ENCODE measurements at places on chromosomes 2 and 18.

- DNase-seq = no peak
These were observed 74.5 kb downstream of the KCTD18 start for GRCh38 chr2:200435379-200435778.

DNA sequence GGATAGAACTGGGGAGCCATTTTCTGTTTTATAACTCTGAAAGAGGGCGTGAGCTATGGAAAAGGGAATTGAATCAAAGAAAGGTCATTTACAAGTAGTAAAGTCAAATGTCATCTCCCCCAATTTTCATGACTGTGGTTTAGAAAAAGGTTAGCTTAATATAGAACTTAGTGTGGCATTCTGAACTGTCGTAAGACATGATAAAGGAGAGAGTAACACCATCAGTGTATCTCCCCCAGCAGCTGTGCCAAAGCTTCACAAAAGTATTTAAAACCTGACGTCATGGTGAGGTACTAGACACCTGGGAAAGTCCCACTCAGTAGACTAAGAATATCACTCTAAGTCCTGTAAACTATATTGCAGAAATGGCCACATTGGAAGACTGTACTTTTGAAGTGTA is 5.8 kb upstream of the IKZF2 start:
- no peak for DNase-seq

- no peak for DNase-seq
These were observed 159.7 kb upstream of the SKOR2 start for GRCh38 chr18:47411159-47411558.

- no peak for DNase-seq
These were observed at the start of gene CDH7 for GRCh38 chr18:65750389-65751154. Gene CDH7, plus strand, starts transcription at chr18:65751012. Its CDS starts 11,831 bp downstream, at chr18:65762843.

DNA sequence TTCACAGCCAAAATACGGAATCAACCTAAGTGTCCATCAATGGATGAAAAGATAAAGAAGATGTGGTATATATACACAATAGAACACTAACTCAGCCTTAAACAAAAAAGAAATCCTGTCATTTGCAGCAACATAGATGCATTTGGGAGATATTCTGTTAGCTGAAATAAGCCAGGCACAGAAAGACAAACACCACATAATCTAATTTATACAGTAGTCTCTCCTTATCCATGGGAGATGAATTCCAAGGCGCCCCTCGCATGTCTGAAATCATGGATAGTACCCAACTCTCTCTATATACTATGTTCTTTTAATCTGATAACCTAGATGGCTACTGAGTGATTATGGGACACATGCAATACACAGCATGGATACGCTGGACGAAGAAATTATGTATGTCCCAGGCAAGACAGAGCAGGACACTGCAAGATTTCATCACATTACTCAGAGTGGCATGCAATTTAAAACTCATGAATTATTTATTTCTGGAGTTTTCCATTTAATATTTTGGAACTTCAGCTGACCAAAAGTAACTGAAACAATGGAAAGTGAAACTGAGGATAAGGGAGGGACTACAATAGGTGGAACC is 39.5 kb downstream of the ORC4 start:
- no peak for DNase-seq

DNA sequence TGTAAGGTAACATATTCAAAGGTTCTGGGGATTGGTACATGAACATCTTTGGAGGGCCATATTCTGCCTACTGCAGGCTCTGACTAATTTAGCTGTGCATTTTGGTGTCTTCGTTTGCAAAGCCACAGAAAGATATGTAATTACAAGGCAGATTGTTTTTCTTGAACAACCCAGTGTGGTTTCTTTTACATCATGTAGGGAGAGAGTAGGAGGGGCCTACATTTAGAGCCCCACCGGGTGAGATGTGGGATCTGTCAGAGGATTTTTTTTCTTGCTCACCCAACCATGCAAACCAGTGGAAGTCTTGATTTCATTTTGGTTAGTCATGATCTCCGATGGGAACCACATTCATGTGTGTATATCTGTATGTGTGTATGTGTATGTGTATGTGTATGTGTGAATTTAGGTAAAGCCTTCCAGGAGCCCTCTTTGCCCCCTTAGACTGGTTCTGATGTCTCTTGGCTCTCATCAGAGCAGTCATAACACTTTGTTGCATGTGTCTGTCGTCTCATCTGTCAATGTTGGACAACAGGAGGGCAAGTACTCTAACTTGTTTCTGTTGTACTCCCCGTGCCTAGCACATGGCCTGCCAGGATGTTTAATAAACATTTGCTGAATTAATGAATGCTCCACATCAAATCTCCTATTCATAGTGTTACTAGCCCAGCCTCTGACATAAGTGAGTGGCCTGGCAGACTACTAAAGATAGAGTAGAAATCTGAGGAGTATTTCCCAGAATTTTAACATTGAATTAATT is 239.9 kb downstream of the MTX2 start:
- DNase-seq = no peak

GRCh38 chr18:6401687-6402086 is 13.0 kb downstream of the L3MBTL4 start:
- no peak for DNase-seq

DNA sequence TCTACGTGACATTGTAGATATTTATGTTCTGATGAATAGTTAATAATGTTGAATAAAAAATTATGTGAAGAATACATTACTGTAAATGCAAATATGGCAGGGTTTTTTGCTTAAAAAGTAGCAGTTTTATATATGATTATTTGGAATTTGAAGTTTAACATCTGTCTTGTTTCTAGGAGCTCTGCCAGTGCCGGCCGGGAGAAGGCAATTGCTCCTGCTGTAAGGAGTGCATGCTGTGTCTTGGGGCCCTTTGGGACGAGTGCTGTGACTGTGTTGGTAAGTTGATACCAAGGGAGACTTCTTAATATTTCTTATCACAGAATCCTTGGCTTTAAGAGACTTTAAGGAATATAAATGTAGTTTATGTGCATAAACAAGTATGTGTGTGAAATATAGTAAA is 25.2 kb downstream of the TWSG1 start:
- DNase-seq = no peak

DNA sequence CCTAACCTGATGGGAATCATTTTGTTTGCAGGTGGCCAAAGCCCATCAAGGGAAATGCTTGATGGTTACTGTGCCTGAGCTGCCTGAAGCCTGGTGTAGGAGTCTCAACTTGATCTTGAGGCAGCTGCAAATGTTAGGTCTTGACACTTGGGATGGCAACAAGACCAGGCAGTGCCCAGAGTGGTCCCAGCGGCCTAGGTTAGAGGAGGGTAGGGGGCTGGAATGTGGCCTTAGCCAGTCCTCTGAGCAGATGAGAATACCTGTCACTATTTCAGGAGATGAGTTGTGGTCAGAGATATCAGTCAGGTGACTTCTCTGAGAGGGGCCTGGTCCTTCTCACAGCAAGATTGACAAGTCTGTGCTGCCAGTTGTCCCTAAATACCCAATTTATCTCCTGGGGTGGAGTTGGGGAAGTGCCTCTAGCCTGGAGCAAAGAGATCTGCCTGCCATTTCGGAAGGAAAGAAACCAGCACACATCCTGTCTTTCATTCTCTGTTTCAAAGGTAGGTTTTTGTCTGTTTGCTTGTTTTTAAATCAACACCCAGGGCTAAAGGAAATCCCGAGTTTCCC is 13.4 kb downstream of the SPTBN1 start:
- no peak for DNase-seq

DNA sequence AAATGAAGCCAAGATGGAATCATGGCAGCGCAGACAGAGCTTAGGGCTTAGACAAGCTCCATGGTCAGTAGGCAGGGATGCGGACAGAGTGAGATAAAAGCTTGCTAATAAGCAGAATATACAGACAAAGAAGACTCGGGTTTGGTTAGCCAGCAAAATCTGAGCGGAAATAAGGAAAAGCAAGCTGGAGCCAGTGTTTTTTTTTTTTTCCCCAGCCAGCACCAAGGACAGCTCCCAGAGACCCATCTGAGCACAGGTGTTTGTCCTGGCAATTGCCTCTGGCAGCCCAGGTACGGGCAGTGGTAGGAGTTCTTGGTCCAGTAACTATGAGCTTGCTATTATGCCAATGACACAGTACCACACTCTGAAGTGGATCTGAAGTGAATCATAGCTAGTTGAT is 187.6 kb downstream of the ADCYAP1 start:
- DNase-seq = no peak

Data from inflammatory macrophage (primary cell).